ENCODE measurements at places on chromosomes 7 and 10.

DNA sequence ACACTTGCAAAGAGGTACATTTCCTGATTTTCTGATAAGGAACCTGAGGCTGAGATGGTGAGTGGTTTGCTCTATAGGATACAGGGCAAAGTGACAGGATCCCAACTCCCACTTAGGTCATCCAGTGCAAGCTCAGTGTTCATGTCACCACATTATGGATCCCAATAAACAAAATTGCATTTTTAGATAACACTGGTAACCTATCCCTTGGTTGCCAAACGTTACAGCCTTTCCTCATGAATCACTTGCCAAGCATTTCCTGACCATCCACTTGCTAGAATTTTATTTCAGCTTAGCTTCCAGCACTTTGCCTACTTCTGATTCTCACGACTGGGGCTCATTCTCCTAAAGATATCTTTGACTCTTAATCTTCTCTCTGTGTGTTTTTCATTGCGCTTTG, 131.4 kb upstream of the ODAD2 start:
- DNase-seq = peak; percentile 48

DNA sequence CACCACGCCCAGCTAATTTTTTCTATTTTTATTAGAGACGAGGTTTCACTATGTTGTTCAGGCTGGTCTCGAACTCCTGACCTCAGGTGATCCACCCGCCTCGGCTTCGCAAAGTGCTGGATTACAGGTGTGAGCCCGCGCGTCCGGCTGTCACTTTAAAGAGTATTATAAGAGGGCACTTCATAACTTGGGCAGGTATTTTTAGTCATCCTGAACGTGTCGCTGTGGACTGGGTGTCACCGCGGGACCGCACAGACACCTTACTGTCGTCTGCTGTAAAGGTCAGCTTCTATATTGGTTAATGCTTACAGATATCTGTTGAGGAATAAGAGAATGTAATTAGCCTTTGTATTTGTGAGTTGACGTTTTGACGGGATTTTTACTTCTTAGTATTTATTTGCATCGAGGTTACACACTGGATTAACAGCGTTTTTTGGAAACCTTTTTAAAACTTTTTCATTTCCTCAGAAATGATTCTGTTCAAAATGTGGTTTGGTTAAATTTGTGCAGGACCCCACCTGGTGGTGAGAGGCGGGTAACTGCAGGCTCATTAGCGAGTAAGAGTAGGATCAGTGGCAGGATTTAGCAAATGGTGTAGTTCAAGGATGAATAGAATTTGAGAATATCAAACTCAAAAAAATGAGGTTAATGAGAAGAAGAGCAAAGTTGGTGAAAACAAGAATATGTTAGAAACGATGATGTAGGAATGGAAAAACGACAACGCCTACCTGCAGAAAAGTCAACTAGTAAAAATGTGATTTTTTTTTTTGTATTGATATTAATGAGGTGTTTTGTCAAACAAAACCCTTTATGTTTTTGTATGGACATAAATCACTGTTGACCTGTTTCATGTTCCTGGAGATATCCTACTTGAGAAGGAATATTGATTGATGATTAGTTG, 3.2 kb downstream of the DNAJB6 start:
- DNase-seq = peak; percentile 74

GRCh38 chr10:6151087-6151977, 51.4 kb upstream of the PFKFB3 start:
- DNase-seq = peak; percentile 54

GRCh38 chr7:71470830-71471229, 338.9 kb downstream of the GALNT17 start:
- no peak for DNase-seq

DNA sequence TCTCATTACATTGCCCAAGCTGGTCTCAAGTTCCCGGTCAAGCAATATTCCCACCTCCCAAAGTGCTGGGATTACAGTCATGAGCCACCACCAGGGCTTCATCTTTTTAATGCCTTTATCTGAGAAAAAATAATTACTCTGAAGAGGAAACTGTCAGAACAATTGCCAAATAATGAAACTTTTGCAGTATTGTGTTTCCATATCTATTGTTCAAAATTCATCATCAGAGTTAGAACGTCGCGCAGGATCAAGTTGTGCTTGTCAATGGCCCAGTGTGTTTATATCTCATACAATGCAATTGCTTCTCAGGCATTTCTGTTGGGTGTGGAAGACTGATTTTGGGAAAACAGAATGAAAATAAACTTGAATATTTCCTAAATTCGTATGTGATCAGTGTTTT, 143.1 kb downstream of the ARID5B start:
- DNase-seq = no peak

Measured in fibroblast of skin of scalp (primary cell).